ENCODE measurements at places on chromosomes 3 and 15.

GRCh38 chr3:66980791-66981190 lies 17.3 kb upstream of the KBTBD8 start:
- H3K27me3 ChIP-seq = peaks cover 4% of the 10 kb centered on the region
- no peak for DNase-seq
- no peaks in the 10 kb centered on the region for H3K4me1 ChIP-seq
- H3K4me3 ChIP-seq = no peak overlapping the region
- no peak overlapping the region for H3K27ac ChIP-seq
- no peaks in the 10 kb centered on the region for H3K36me3 ChIP-seq

GRCh38 chr3:167671878-167672427 lies 18.2 kb upstream of the WDR49 start:
- no peaks in the 10 kb centered on the region for H3K36me3 ChIP-seq
- H3K27me3 ChIP-seq = no peaks in the 10 kb centered on the region
- no peaks in the 10 kb centered on the region for H3K4me1 ChIP-seq
- DNase-seq = no peak
- H3K27ac ChIP-seq = no peak overlapping the region

DNA sequence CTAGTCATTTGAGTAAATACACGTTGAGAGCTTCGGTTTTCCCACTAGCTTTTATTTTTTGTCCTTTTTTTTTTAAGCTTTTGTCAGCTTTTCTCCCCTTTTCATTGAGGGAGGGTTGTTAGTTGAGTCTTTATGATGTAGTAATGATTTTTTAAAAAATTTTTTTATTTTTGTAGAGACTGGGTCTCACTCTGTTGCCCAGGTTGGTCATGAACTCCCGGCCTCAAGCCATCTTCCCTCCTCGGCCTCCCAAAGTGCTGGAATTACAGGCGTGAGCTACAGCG lies 688 bp downstream of the ZSCAN2 start:
- no peak for DNase-seq
- H3K4me3 ChIP-seq = peak overlapping the region; percentile 84
- H3K27ac ChIP-seq = peak overlapping the region; percentile 70

DNA sequence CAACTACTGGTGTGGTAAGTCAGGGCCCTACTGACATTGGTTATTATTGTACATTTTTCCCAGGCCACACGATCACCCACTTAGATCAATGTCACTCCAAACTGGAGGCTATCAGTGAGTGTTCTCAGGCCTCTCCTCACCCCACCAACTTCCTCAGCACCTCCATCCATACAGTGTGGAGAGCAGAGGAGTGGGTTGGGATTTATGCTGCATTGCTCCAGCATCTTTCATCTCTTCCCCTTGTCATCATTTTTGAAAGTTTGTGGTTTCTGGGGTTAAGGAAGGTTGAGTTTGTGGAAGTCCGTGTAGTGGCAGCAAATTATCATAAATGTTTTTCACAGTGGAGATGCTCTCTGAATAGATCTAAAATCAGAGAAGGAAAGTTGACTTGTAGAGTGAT lies 60.2 kb downstream of the TLNRD1 start:
- no peaks in the 10 kb centered on the region for H3K27me3 ChIP-seq
- H3K36me3 ChIP-seq = no peaks in the 10 kb centered on the region
- no peak overlapping the region for H3K4me3 ChIP-seq
- no peaks in the 10 kb centered on the region for H3K4me1 ChIP-seq
- no peak for DNase-seq

DNA sequence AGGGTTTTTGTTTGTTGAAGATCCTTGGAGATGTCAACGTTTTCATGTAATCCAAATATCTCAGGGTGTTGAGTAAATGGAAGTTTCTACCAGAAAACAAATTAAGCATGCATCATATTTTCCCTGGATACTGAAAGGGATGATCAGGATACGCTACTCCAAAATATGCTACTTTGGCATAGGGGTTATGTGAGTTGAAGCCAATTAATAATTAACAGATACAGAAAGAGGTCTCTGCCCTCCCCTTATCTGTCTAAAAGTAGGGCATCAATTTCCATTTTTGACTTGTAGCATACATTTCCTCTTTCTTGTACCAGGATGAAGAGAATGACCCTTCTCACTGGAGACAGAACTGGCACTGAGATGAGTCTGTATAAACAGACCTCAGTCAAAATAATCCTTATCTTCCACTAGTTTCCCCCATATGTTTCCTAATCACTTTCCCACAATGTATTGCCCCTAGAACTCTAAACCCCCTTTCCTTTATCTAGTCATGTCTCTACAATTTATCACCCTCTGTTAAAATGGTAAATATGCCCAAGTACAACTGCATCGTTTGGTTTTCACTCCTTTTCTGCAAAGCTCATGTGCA lies 17.4 kb upstream of the ASB14 start:
- H3K36me3 ChIP-seq = no peaks in the 10 kb centered on the region
- no peaks in the 10 kb centered on the region for H3K4me1 ChIP-seq
- no peak for DNase-seq
- H3K4me3 ChIP-seq = no peak overlapping the region

DNA sequence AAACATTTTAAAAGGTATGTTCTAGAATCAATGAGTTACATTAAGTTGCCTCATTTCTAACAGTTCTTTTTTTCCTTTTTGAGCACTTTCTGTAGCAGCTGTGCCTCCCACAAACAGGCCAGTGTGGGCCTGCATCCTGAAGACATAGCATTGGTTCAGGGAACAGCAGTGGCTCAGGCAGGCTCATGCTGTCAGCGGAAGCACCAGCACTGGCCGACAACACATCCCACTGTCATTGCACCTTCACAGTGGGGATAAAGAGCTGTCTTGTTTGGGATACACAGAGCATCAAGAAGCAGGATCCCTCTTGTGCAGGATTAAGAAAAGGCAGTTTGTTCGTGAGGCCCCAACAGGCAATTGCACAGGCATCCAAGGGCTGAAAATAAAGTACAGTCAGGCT lies 123.3 kb downstream of the MOBP start:
- no peaks in the 10 kb centered on the region for H3K27me3 ChIP-seq
- H3K27ac ChIP-seq = no peak overlapping the region
- no peak for DNase-seq

GRCh38 chr3:76859596-76859995 lies 180.3 kb upstream of the ROBO2 start:
- H3K27ac ChIP-seq = no peak overlapping the region
- no peak overlapping the region for H3K4me3 ChIP-seq
- no peak for DNase-seq
- H3K36me3 ChIP-seq = no peaks in the 10 kb centered on the region
- H3K27me3 ChIP-seq = no peaks in the 10 kb centered on the region
- no peaks in the 10 kb centered on the region for H3K4me1 ChIP-seq

GRCh38 chr15:45395943-45396342 lies 17.6 kb upstream of the GATM start:
- no peaks in the 10 kb centered on the region for H3K36me3 ChIP-seq
- 0 out of 2 replicates have a peak, but pooled peaks cover 2% of the 10 kb centered on the region for H3K4me1 ChIP-seq
- no peak for DNase-seq
- H3K4me3 ChIP-seq = no peak overlapping the region
- no peak overlapping the region for H3K27ac ChIP-seq
- H3K27me3 ChIP-seq = peaks cover 29% of the 10 kb centered on the region

DNA sequence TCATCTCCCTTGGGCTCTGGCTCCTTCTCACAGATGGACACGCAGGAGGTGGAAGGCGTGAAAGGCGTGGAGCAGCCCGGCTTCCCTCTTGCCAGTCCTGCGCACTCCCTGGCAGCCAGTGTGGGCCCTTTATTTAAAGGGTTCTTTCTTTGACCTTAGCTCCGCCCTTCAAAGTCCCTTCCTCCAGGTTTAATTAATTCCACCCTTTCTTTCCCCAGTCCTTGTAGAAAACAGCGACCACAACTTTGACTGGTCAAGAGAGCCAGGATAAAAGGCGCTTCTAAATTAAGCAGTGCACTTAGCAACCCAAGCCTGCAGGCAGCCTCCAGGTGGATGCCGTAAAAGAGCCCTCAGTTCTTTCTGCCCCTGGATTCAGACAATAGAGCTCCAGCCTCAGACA lies at the start of gene HDC:
TSS of gene HDC (minus strand) at position 107 of the 400 bp plus-strand sequence. CDS start at position 4, 103 bp downstream.
- H3K27me3 ChIP-seq = peaks cover 8% of the 10 kb centered on the region
- no peak within 1 kb of the TSS for H3K4me3 ChIP-seq
- H3K36me3 ChIP-seq = no peaks in the 10 kb centered on the region
- no peaks in the 10 kb centered on the region for H3K4me1 ChIP-seq
- no peak for DNase-seq

DNA sequence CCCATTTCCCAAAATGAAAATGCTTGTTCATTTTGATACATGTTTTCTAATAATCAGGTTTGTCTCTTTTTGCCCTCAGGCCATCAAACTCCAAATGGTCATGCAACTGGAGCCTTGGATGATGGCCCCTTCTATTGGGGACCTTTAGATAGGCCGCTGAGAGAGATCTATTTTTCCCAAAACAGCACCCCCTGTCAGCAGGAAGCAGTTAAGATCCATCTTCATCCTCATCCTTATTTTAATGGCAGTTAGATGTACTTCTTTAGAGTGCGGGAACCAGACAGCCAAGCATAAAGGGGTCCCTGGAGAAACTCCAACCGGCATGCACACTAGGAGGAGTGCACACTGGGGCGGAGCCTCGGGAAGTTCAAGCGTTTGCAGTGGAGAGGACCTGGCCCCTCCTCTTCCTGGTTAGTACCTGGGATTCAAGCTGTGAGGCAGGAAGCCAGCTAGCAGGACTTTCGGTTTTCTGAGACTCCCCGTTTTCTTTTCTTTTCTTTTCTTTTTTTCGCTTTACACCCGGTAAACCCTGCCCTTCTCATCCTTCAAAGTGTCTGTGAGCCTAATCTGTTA lies 31.9 kb upstream of the STRIT1 start:
- H3K36me3 ChIP-seq = no peaks in the 10 kb centered on the region
- no peak for DNase-seq
- no peaks in the 10 kb centered on the region for H3K27me3 ChIP-seq
- no peaks in the 10 kb centered on the region for H3K4me1 ChIP-seq

- no peak for DNase-seq
- H3K27ac ChIP-seq = no peak overlapping the region
- H3K4me3 ChIP-seq = no peak overlapping the region
Observed at GRCh38 chr15:28105793-28106192, 6.7 kb upstream of the OCA2 start.

DNA sequence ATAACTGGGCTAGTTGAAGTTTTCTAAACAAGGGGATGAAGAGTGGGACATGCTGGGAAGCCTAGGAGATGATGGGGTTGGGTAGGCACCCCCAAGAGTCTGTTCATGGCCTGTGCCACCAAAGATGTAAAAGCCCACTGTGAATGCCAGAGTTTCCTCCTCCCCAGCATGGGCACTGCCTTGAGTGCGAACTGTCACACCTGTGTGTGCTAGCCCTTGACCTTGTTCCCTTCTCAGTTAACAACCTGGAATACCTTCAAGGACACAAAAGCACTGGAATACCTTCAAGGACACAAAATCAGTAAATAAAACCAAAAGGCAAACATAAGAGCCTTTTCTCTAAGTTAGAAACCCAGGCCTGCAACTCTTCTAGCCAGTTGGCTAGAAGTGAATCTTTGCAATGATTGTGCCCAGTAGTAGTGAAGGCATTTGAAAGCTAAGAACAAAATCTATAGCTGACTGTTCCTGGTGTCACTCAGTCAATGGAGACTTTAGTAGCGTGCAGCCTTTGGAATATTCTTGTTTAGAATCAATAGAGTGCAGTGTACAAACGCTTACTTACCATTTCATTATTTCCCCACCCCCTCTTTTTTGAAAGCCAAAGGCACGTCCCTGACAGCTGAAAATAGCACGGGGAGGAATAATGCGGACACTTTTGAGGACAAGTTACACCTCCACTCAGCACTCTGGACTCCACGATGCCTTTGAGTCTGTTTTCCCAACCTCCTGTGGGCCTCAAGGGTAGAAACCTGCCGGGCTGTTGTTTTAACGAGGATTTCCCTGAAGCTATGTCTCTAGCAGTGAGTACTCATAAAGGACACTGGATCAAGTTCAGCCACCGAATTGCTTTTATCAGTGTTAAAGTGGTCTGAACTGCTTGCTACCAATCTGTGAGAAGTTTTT lies 24.2 kb downstream of the PSMD6 start:
- no peaks in the 10 kb centered on the region for H3K27me3 ChIP-seq
- H3K4me3 ChIP-seq = no peak overlapping the region
- peaks cover 4% of the 10 kb centered on the region for H3K36me3 ChIP-seq
- H3K4me1 ChIP-seq = no peaks in the 10 kb centered on the region

DNA sequence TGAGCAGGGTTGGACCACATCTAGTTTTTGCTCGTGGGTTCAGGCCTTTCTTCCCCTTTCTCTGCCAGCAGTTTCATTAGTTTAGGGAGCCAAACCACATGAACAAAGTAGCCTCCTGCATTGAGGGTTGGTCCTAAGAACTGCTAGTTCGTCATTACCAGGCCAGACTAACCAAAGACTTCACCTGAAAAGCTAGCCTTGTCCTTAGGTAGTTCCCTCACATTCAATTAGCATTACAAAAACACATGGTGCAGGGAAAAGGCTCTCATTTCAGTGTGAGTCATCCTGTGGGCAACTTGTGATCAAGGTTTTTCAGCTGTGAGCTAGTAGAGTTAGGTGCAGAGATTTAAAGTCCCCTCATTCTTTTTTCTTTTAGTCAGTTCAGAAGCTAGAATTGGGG lies 279.3 kb upstream of the CTNNB1 start:
- H3K4me1 ChIP-seq = no peaks in the 10 kb centered on the region
- DNase-seq = no peak
- no peaks in the 10 kb centered on the region for H3K27me3 ChIP-seq
- no peaks in the 10 kb centered on the region for H3K36me3 ChIP-seq
- H3K4me3 ChIP-seq = no peak overlapping the region
- no peak overlapping the region for H3K27ac ChIP-seq

GRCh38 chr3:37945807-37946530 lies 44.6 kb upstream of the VILL start:
- H3K4me1 ChIP-seq = peaks cover 4% of the 10 kb centered on the region
- H3K27me3 ChIP-seq = no peaks in the 10 kb centered on the region
- no peak for DNase-seq
- H3K4me3 ChIP-seq = no peak overlapping the region

DNA sequence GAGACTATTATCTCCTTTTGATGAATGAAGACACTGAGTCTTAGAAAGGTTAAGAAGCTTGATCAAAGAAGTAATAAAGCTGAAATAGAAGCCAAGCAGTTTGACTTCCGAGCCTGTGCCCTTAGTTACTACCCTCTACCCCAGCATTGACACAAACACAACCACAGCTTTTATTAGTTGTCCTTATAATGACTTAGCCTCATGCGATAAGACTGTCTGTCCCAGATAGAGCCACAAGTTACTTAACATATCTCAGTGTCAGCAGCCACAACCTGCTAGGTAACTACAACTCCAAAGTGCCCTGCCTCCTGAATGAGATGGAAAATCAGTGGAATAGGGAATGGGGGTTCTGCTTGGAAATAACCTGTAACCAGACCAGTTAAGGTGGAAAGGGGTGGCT lies 781.6 kb upstream of the CFAP20DC start:
- H3K36me3 ChIP-seq = no peaks in the 10 kb centered on the region
- H3K4me3 ChIP-seq = no peak overlapping the region
- no peaks in the 10 kb centered on the region for H3K27me3 ChIP-seq
- no peak for DNase-seq
- no peaks in the 10 kb centered on the region for H3K4me1 ChIP-seq
- no peak overlapping the region for H3K27ac ChIP-seq

- no peaks in the 10 kb centered on the region for H3K4me1 ChIP-seq
- no peak overlapping the region for H3K27ac ChIP-seq
- DNase-seq = no peak
- H3K4me3 ChIP-seq = no peak overlapping the region
- H3K27me3 ChIP-seq = peaks cover 4% of the 10 kb centered on the region
Observed at GRCh38 chr15:66241087-66241907, 12.3 kb downstream of the MEGF11 start.
